ENCODE measurements at places on chromosomes 3 and 15.

DNA sequence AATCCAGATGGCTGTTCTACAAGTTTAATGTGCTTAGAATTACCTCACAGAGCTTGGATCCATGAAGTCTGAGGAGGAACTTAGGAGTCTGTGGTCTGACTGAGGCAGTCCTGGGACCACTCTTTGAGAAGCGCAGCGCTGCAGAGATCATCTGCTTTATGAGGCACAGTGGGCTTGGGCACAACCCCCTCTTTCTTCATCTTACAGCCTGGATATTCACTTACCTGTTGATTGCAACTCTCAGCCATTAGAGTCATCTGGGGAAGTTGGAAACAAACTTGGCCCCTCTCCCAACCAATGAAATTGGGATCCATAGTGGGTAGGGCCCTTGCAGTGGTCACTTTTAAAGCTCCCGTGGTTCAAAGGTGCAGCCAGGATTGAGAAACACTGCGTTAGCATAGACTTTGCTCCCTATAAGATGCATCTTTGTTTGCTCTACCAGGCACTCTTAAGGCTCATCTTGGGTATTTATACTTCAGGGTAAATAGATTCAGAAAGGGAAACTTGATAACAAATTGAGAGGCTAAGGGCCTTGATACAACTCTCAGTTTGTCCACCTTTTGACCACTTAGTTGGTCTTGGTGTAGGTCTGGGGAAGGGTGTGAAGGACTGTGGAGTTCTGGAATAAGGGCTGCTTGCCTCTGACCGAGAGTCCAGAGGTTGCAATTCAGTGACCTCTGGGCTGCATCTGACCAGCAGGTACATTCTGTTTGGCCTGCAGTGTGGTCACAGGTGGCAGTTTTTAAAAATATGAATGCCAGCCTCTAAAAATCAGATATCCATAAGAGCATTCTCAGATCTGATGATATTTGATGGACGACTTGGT, 22.8 kb downstream of the FEM1B start:
- no peak for DNase-seq

DNA sequence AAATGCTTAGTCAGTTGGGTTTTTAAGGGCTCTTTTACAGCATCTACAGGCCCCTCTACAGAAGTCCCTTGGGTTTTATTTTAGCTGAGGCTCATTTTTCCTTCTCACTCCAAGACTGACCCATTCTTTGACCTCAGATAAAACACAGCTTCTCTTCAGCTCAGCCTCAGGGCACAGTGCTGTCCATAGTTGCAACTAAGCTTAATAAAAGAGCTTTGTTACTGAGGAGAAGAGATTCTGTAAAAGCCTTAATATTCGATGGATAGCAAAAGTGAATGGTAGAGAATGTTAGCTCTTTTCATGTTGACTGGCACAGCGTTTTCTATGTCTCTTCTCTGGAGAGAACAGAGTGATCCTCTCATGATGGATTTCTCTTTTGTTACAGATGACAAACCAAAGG, 277.9 kb downstream of the BBX start:
- DNase-seq, result no peak

DNA sequence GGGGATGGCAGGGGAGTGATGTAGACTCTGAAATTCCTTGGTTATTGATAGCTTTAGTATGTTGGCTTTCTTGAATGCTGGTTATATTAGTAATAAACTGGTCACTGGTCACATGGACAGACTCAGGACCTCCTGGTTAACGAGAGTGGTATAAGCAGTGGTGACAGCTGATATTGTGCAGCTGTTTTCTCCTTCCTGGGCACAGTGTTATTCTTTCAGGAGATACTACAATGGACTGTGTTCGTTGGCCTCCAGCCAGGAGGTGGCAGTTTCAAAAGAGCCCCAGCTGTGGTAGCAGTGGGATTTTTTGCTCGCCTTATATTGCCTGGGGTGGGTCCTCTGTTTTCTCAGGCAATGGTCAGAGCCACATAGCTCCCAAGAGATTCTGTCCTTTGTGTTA, 181.6 kb upstream of the RBMS3 start:
- no peak for DNase-seq

DNA sequence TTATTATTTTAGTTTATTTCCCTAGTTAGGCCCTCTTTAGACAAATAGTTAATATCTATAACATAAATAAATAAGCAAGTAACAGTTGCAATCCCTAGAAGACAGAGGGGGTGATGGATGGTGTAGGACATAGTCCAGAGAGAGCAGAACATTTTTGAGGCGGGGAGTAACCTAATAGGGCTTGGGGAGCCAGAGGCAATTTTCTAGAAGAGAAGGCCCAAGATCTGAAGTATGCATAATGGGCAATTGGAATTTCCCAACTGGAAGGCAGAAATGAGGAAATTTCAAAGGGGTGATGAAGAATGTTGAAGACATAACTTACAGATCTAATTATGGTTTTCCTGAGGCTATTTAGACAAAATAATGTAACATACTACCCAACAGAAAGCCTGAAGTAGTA, 525.7 kb downstream of the TUSC7 start:
- no peak for DNase-seq

DNA sequence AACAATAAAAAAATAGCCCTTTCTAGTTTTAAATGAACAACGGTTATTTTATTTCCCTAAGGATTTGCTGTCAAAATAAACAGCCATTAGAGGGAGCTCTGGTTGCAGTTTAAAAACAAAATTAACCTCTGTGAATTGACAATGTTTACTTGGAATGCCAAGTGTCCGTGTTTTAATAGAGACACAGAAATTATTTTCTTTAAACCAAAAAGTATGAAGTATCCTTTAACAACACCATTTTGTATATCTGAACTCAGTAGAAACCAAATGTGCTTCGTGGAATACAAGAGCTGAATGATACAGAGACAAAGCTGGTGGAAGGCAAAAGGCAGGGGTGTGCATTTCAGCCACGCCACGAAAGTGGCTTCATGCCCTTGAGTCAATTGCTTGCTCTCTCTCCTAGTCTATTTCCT, 74.4 kb downstream of the MOBP start:
- no peak for DNase-seq

DNA sequence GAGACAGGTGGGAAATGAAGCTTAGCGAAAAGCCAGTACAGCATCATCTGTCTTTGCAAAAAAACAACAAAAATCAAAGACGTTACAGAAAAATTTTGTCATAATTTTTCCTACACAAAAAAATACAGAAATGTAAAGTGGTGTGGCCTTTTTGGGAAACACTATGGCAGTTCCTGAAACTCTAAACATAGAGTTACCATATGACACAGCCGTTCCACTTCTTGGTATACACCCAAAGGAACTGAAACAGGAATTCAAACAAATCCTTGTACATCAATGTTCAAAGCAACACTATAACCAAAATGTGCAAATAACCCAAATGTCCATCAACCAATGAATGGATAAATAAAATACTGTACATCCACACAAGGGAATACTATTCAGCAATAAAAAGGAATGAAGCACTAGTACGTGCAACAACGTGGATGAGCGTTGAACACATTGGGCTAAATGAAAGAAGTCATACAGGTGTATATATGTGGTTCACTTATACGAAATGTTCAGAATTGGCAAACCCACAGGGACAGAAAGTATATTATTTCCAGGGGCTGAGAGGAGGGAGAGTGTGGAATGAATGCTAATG, 46.8 kb downstream of the GLB1 start:
- no peak for DNase-seq

GRCh38 chr3:58337190-58337589, 4.5 kb downstream of the PXK start:
- no peak for DNase-seq

DNA sequence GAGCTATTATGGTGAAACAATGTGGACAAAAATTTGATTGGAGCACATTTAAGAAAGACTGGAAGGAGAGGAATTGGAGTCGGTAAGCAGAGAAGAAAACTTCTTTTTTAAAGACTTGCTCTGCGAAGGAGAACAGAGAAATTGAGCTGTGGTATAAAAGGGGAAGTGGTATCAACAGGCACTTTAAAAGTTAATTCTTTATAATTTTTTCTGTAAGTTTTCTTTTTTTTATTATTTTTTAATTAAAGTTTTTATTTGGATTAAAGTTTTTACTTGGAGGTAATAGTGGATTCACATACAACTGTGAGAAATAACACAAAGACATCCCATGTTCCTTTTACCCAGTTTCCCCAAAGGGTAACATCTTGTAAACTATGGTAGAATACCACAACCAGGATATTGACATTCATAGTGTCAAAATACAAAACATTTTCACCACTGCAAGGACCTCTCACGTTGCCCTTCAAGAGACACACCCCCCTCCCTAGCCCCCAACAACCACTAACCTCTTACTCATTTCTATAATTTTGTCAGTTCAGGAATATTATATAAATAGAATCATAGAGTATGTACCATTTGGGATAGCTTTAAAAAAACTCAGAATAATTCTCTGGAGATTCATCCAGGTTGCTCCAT, 33.8 kb upstream of the XIRP1 start:
- DNase-seq, result no peak

- no peak for DNase-seq
Observed at GRCh38 chr3:156323466-156323865, 203.1 kb downstream of the KCNAB1 start.

- DNase-seq, result no peak
Observed at GRCh38 chr3:52915294-52915693, 17.9 kb upstream of the STIMATE start.

DNA sequence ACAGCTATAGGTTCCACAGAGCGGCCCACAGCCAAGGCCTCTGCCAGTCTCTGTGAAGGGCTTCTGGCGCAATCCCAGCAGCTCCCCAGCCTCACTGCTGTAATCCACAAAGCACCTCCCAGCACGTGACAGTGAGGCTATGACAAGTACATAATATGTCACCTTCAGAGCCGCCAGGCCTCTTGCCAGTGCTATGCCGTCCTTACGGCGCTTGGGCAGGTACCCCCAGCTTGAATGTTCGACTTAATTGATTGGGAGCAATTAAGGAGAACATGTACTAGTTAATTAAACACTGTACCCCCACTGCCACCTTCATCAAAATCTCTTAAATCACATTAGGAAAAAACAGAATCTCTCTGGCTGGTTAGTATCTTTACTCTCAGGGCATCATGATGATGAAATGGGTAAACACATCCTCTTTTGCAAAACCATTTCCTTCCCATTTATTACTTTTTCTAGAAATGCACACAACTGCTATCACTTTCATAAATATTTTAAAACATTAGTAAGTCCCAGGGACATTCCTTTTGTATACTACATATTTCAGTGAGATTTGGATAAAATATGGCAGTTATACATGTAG, 169.9 kb downstream of the XXYLT1 start:
- DNase-seq, result no peak

DNA sequence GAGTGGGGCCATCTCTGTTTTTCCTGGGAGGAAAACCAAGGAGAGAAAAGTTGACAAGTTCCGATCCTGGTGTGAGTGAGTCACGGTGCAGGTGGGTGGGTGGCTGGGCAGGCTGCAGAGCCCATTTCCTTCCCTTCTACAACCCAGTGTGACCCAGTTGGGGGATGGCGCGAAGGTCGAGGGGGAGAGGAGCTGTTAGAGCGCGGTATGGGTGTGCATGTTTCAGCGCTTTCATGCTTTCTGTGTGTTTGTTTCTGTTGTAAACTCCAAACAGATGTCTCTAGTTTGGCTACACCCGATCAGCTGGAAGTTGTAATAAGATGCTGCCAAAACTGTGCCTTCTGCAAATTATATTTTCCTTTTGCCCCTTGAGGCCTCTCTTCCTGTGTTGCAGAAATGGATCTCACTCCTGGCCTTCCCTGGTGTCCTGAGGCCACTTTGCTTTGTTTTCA, 3.8 kb downstream of the FAM43A start:
- DNase-seq, result no peak

DNA sequence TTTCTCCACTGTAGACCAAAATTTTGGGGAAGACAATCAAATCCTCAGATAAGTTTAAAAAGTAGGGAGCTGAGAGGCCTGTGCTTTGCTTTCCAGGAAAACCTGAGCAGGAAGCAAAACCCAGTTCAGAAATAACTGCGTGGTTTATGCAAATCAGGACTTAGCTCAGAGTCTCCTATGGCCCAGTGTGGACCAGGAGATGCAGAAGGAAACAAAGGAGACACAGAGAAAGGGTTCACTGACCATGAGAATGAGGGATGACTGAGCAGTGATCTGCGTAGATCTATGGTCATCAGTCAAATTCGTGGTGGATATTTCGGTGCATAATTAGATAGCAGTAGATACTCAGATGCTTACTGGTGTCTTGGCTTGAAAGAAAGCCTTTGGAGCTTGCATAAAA, 196.6 kb downstream of the TPRG1 start:
- DNase-seq, result no peak

GRCh38 chr15:66388043-66388363, 1.3 kb downstream of the MAP2K1 start:
- no peak for DNase-seq

- no peak for DNase-seq
Observed at GRCh38 chr15:64683378-64683777, 92.0 kb downstream of the RBPMS2 start.

GRCh38 chr3:21839592-21839991, 88.6 kb upstream of the ZNF385D start:
- no peak for DNase-seq

DNA sequence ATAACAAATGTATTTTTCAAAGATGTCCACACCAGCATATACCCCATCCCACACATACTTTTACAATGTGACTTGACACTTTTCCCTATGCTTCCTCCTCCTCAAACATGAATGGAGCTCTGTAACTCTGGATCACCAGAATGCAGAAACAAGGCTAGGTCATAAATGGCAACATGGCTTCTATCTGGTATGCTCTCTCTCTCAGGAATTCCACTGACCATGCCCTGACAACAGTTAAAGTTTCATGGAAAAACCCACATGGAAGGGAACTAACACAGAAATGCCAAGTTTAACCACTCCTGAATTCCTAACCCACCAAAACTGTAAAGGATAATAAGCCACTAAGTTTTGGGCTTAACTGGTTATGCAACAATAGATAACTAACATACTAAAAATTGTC, 19.9 kb downstream of the MYO9A start:
- DNase-seq, result no peak

DNA sequence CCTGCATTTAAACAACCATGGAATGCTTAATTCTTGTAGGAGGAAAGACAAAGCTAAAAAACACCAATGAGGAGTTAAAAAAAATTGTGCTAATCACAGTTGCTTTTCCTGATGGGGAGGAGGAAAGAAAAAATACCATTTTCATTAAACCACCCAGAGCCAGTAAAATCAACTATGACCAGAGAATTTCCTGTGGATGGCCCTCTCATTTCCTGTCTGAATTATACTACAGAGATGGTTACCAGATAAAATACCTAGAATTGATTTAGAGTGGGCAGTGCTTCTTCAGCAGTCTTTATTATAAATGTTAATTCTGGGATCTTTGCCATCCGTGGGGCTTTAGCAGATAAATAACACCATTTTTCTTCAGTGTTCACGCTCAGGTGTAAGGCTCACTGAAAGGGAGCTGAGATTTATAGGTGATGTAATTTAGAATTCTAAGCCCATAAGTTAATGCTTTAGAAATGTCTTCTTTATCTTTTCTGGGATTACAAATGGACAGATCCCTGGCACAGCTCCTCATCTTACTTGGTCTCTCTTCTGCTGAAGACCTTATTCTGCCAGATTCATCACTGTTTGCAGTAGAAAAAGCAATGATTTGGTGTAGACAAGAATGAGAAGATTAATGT, 37.9 kb downstream of the RETNLB start:
- DNase-seq, result no peak

- DNase-seq, result no peak
Observed at GRCh38 chr15:60972866-60973265, 256.2 kb downstream of the RORA start.

GRCh38 chr15:63972801-63973200, 73.5 kb downstream of the DAPK2 start:
- no peak for DNase-seq

- DNase-seq, result no peak
Observed at GRCh38 chr3:45912435-45912834, 26.1 kb downstream of the CCR9 start.

- no peak for DNase-seq
Observed at GRCh38 chr15:52651868-52652267, 27.3 kb downstream of the ATOSA start.

Measured in activated CD4-positive, CD25-positive, alpha-beta regulatory T cell (primary cell).